NCI-H460 (cell line): ENCODE measurements at places on chromosomes 7 and 10.

GRCh38 chr7:101728128-101728527 is 89.3 kb upstream of the CUX1 start:
- no peak for DNase-seq

DNA sequence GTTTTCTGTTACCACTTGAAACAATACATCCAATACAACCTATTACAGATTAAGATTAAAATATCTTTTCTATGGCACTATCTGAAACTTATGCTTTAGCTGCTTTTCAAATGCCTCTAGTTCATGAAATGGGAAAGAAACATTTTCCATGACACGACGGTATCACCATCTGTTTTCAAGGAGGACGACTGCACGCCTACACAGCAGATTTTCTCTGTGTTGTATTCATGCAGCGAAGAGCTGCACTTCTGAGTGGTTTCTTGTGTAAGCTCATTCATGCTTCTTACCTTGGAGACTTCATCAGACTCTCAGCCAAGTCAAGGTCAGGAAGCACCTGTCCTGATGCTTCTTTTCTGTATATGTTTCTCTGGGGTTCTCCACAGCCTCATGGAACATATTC is 179.2 kb downstream of the DYNC1I1 start:
- DNase-seq: no peak

DNA sequence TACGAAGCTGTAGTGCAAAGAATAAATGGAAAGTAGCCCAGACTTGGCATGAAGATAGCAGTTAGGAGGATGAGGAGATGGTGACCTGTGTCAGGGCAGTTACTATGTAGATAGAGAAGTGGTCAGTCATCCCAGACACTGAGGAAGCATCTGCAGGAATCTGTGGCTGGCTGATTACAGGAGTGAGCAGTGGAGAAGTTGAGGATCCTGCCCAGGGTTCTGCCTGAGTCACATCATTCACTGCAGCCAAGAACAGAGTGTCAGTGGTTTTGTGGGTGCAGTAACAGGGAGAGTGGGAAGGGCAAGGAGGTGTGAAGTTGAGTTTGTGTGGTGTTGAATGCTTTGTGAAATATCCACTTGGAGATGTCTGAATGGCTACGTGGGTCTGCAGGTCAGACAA is 676.4 kb upstream of the NRP1 start:
- no peak for DNase-seq

DNA sequence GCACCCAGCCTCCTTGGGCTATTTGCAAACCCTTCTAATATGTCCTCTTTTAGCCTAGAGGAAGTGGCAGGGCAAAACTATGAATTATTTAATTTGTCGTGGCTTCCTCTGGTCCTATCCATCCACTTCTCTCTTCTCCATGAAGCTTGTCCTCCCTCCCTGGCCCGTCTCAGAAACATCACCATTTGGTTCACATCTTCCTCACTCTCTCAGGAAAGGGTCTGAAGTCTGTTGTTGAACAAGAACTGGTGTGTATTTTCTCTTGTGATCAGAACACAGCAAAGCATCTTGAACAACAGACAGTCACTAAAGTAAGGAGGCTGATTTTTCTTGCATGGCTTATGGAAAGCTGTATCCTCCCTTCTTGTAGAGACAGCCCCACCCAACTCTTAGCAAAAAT is 550.1 kb upstream of the NRP1 start:
- no peak for DNase-seq

DNA sequence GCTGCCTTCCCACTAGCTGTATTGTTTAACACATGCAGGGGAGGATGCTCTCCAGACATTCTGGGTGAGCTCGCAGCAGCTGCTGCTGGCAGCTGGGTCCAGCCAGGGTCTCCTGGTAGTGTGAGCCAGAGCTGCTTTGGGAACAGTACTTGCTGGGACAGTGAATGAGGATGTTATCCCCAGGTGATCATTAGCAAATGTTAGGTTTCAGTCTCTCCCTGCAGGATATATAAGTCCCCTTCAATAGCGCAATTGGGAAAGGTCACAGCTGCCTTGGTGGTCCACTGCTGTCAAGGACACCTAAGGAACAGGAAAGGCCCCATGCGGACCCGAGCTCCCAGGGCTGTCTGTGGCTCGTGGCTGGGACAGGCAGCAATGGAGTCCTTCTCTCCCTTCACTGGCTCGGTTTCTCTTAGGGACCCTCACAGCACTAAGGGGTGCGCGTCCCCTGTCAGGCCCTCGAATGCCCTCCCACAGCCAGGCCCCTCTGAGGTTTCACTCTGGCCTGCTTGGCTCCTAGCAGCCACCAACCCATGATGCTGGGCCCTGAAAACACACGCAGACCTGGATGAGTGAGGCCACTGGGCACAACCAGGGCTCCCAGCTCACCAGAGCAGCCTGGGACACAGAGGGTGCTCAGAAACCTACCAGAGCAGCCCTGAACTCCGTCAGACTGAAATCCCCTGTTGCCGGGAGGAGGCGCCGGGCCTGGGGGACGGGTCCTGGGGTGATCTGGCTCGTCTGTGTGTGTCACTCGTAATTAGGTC is 173.0 kb upstream of the LANCL2 start:
- DNase-seq: no peak

DNA sequence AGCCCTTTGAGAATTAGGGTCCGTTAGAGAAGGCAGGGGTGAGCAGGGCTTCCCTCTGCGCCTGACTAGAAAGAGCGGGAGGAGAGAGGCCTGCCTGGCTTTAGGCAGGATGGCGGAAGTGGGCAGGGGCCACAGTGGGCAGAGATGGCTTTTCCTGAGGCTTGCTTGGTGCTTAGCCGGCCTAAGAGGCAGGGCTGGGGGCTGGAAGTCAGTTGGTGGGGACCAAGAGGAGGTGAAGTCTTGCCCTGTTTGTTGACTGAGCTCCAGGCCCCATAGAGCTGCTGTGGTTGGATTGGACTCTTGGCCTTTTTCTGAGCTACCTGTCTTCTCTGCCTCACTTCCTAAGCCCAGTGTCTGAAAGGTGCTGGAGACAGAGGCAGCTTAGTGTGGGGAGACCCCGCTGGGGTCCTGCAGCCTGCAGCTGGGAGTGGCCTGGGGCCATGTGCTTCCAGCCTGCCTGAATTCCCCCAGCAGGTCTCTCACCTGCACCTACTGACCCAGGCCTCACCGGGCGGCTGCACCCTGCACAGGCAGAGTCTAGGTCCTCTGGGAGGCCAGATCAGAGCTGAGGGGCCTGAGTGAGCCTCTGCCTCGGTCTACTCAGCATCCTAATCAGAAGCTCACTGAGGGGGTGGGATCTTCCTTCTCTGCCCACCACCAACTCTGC is 4.8 kb downstream of the FAM241B start:
- DNase-seq: no peak

GRCh38 chr10:74104996-74105395 is 45.6 kb downstream of the AP3M1 start:
- no peak for DNase-seq

DNA sequence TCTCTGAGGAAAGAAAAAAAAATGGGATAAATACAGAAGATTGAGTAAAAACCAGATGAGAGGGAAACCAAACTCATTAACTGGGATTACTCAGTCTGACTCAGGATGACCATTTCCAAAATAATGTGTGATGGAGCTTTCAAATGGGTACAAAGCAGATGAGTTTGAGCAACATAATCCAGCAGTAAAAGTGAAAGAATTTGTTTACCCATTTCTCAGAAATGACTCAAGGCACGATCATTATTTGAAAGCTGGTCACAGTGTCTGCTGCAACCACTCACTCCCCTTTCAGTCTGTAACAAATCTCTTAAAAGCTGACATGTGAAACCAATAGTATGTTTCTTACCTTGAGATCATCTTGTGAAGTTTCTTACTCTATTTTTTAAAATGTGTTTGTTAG is 104.7 kb upstream of the KLF14 start:
- DNase-seq: no peak

GRCh38 chr7:38833329-38833728 is 75.7 kb downstream of the VPS41 start:
- no peak for DNase-seq

- DNase-seq: no peak
Observed at GRCh38 chr10:113202011-113202410, 252.0 kb downstream of the TCF7L2 start.

DNA sequence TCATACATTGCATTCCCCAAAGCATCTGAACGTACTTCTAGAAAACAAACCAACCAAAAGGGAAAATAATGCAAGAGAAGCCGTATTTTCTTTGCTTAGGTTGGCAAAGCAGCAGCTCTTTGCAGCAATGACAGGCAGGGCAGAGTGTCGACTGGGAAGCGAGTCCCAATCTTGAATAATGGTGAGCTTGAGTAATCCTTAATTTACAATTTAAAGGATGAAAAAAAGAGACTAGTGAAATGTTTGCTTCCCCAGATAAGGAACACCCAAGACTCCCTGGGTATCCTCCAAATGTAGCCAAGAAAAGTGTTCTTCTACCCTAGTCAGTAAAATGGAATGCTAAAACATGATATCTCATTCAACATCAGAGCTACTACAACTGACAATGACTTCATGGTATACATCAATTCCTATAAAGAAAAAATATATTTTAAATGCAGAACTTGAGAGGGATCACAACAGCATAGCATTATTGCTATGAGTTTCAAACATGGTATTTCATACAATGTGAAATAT is 32.0 kb downstream of the GPAM start:
- DNase-seq: no peak

GRCh38 chr10:50393784-50394467 is 142.6 kb upstream of the ASAH2 start:
- no peak for DNase-seq

- DNase-seq: no peak
Observed at GRCh38 chr10:70675496-70676161, 3.3 kb downstream of the ADAMTS14 start.

DNA sequence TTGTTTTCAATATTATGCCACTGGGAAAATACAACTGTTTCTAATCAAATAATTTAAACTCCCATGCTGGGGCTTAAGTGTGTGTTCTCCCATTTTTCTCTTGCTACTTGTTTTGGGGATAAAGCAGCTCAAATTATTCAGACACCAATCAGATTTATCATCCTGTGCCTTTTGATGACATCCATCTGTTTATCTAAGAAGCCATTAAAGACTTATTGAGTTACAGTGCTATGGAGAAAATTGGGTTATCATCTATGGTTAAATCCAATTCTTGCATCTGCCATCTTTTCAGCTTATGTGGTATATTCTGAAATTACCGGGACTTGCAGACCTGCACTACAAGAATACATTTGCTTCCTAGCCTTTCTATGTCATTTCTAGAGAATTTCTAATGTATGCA is 401.2 kb downstream of the GFRA1 start:
- no peak for DNase-seq

DNA sequence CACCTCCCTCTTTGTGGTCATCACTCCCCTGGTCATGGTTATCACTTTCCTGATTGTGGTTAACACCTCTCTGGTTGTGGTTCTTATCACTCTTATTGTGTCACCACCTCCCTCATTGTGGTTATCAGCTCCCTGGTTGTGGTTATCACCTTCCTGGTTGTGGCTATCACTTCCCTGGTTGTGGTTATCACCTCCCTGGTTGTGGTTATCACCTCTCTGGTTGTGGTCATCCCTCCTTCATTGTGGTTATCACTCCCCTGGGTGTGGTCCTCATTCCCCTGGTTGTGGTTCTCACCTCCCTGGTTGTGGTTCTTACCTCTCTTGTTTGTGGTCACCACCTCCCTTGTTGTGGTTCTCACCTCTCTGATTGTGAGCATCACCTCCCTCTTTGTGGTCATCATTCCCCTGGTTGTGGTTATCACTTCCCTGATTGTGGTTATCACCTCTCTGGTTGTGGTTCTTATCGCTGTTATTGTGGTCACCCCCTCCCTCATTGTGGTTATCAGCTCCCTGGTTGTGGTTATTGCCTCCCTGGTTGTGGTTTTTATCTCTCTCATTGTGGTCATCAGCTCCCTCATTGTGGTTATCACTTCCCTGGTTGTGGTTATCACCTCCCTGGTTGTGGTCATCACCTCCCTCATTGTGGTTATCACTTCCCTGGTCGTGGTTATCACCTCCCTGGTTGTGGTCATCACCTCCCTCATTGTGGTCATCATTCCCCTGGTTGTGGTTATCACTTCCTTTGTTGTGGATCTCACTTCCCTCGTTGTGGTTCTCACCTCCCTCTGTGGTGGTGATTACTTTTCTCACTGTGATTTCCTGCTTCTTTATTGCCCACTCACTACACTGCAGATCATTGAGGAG is 106.7 kb downstream of the GPR26 start:
- no peak for DNase-seq

DNA sequence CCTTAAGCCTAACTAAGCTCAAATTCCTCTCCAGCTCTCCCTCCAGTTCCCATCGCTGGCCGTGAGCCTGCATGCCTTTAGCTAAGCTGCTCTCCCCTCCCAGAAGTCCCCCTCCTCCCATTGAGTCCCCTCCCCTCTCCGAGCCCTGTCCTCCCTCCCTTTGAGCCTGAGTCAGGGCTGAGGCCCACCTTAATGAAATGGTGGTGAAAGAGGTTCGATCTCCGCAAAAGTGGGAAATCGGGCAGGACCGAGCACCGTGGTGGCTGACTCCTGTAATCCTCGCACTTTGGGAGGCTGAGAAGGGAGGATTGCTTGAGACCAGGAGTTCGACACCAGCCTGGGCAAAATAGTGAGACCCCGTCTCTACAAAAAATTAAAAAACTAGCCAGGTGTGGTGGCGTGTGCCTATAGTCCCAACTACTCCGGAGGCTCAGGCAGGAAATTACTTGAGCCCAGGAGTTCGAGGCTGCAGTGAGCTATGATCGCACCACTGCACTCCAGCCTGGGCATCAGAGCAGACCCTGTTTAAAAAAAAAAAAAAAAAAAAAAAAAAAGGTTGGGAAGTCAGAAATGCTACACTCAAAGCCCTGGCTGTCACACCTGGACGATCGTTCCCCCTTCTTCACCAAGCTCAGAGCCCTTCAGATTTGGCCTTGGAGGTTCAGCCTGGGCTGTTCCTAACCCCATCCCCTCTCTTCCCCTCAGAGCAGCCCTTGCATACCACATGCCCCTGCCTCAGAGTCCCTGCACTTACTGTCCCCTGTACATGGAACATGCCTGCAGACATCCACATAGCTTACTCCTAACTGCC is 995 bp upstream of the CLDN3 start:
- no peak for DNase-seq

- no peak for DNase-seq
Observed at GRCh38 chr7:19327018-19327417, 181.8 kb upstream of the FERD3L start.

- no peak for DNase-seq
Observed at GRCh38 chr10:76080991-76081390, 649.6 kb downstream of the LRMDA start.

- no peak for DNase-seq
Observed at GRCh38 chr10:87534173-87534858, 29.6 kb downstream of the MINPP1 start.

- DNase-seq: peak; percentile 72
Observed at GRCh38 chr7:5396542-5396941, 27.1 kb downstream of the TNRC18 start.

GRCh38 chr7:127862525-127862924 is 168.7 kb downstream of the LRRC4 start:
- no peak for DNase-seq

GRCh38 chr7:113813471-113813870 is 105.3 kb downstream of the PPP1R3A start:
- DNase-seq: no peak

GRCh38 chr7:130367836-130368746 is 12.2 kb upstream of the CPA1 start:
- DNase-seq: no peak
